ENCODE measurements at places on chromosomes 5 and 9.

DNA sequence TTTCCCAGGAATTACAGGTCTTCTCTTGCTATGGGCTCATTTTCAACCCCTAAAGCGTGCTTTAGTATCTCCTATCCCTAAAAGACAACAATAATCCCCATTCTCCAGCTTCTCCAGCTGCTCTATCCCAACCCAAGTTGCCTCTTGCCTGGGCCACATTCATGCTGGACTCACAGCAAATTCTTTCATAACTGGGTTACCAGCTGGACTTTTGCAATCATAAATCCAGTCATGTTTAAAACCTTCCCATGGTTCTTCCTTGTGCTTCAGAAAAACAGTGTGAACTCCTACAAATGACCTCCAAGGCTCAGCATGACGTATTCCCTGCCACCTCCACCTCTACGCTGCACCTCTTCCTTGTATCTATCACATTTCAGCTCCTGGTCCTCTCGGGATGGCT lies 346.9 kb downstream of the GADD45G start:
- peak; percentile 51 for DNase-seq

DNA sequence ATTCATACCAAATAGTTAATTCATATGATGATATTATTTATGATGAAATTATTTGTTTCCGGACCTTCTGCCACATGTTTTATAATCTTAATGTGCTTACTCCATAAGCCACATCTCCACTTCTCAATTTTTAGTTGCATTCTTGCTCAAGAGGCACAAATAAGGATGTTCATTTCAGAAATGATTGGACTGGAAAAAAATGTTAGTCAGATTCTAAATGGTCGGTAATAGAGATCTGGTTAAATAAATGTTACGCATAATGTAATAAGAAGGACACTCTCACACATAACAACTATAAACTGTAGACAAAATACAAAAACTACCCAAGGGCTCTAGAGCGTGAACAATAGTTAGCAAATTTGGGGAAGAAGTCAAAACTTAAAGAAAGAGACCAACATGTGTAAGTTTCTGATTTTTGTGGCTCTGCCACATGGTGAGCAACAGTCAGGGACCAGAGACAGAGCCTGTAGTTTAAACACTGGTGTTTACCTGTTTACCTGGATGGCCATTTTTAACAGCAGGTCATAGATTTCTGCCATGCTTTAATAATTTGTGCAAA lies 554.3 kb upstream of the CLINT1 start:
- no peak for DNase-seq

GRCh38 chr5:148776780-148777179 lies 49.6 kb upstream of the ADRB2 start:
- DNase-seq = peak; percentile 72

DNA sequence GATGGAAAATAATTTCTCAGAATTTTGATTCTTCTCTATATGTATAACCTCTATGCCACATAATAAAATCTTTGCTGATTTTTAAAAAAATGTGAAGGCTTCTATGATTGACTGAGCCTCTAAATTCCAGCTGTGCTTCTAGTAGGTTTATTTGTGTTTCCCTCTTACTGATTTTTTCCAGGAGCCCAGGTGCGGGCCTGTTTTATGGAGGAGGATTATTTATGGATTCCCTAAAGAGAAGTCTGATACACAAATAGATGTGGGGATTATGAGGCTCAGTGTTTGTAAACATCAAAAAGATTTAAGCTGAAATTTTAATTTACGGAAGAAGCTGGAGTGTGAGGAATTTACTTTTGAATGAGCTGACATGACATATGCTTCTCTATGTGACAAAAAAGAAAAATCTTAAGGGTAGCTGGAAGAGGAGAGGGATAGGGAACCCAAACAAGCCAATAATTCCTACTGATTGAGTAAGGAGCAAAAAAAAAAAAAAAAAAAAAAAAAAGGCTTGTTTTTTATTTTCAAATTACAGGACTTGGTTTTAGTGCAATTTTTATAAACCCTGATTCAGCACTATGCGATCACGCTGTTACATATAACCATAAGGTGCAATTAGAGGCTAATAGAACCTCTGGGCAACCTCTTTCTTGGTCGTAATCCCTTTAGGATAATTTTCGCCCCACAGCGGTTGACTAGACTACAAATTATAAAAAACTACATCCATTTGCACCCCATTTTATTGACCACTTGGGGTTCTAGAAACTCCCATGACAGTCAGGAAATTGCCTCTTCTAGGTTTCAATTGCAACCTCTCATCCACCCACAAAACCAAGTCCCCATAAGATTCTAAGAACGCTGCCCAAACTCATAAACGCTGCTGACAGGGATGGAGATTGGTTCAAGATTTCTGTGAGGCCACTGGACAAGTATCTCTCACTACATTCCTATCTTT lies 44.4 kb upstream of the RAI14 start:
- DNase-seq = no peak

- DNase-seq = peak; percentile 87
Measured at GRCh38 chr5:140312067-140312790, 9.3 kb upstream of the PFDN1 start.

Data from fibroblast of lung (primary cell).